Naive thymus-derived CD8-positive, alpha-beta T cell (primary cell): ENCODE measurements at places on chromosomes 5 and 9.
A peak's percentile ranks its signal among the peaks of the same experiment; 100 is the strongest.

DNA sequence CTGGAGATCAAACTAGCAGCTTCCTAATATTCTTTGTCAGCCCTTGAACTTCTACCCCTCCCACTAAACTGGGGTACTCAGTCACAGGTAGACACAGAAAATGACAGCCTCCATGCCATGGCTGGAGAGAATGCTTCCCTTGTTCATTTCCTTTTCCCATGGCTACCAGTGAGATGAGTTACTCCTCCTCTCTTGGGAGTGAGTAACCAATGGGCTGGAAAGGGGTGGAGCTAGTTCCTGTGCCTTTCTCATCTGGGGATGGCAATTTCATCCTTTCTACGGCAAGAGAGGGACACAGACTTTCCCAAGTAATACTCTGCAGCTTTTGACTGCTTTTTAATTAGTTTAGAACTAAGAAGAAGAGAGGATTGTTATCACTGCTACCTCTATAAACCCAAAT, 1045.6 kb upstream of the WWC1 start:
- no peaks in the 10 kb centered on the region for H3K27me3 ChIP-seq
- H3K36me3 ChIP-seq = peaks cover 6% of the 10 kb centered on the region
- H3K4me3 ChIP-seq = no peak overlapping the region
- H3K4me1 ChIP-seq = no peaks in the 10 kb centered on the region
- no peak for DNase-seq

- DNase-seq = no peak
- H3K36me3 ChIP-seq = peaks cover 16% of the 10 kb centered on the region
- H3K27ac ChIP-seq = no peak overlapping the region
- H3K4me1 ChIP-seq = peaks cover 29% of the 10 kb centered on the region
- H3K4me3 ChIP-seq = no peak overlapping the region
Measured at GRCh38 chr5:78405829-78406750, 45.7 kb downstream of the SCAMP1 start.

GRCh38 chr9:98886691-98887229, 56.9 kb upstream of the COL15A1 start:
- no peak overlapping the region for H3K4me3 ChIP-seq
- no peaks in the 10 kb centered on the region for H3K4me1 ChIP-seq
- H3K27me3 ChIP-seq = peaks cover 44% of the 10 kb centered on the region
- DNase-seq = no peak

DNA sequence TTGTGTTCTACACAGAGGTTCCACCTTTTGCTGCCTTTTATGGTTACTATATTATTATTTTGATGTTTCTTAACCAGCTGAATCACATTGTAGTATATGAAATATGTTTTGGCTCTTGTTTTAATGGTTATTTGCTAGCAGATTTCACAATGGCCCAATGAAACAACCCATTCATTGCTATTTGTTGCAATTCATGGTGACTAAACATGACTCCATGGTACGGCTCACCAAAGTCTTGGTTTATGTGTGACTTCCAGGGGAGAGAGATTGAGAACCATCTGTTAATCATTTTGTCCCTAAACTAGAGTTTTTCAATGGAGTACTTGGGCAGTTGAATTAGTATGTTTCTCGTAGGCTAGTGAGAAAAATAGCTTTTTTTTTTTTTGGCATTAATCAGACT, 108.4 kb downstream of the GHR start:
- no peak overlapping the region for H3K27ac ChIP-seq
- no peak overlapping the region for H3K4me3 ChIP-seq
- H3K27me3 ChIP-seq = peaks cover 3% of the 10 kb centered on the region
- no peaks in the 10 kb centered on the region for H3K4me1 ChIP-seq
- no peak for DNase-seq
- H3K36me3 ChIP-seq = no peaks in the 10 kb centered on the region

DNA sequence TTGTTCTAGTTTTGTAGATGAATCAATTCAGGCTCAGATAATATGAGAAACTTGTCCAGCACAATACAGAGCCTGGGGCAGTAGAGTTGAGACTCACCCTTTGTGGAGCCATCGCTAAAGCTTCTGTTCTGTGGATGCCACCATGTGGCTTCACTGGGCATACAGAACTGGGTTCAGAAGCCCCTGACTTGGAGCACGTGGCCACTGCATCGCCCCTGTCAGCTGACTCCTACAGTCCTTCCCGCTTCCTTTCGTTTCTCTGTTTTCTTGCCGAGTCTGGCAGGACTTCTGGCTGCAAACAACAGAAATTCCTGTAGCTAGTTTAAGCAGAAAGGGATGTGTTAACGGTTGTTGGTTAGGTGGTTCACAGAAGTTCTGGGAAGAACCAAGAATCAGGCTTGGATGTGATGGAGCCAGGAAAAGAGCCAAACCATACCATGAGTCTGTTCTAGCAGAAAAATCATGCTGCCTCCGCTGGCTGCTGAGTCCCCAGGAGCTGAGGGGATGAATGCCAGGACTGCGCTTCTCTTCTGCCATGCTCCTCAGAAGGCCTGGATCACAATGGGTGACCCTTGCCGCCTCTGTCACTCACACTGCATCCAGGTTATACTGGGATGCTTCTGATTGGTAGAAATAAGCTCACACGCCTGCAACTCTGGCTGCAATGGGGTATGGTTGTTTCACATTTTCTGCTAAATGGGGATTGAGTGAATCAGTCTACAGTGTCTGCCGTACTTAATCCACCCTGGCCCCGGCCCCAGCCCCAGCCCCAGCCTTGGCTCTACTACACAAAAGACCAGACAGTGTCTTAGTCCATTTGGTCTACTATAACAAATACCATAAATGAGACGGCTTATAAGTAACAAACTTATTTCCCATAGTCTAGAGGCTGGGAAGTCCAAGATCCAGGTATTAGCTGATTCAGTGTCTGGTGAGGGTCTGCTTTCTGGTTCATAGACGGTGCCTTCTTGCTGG, 262.5 kb downstream of the GOLPH3 start:
- no peak overlapping the region for H3K4me3 ChIP-seq
- no peaks in the 10 kb centered on the region for H3K27me3 ChIP-seq
- DNase-seq = no peak
- H3K4me1 ChIP-seq = peaks cover 20% of the 10 kb centered on the region
- no peak overlapping the region for H3K27ac ChIP-seq

GRCh38 chr5:139774980-139775661, 20.5 kb upstream of the PSD2 start:
- peaks cover 4% of the 10 kb centered on the region for H3K27me3 ChIP-seq
- peak; percentile 84 for DNase-seq
- no peak overlapping the region for H3K4me3 ChIP-seq
- peaks cover 3% of the 10 kb centered on the region for H3K4me1 ChIP-seq

GRCh38 chr9:69149321-69149807, 24.7 kb upstream of the TJP2 start:
- DNase-seq = no peak
- H3K27me3 ChIP-seq = no peaks in the 10 kb centered on the region
- no peak overlapping the region for H3K27ac ChIP-seq
- H3K36me3 ChIP-seq = peaks cover 10% of the 10 kb centered on the region

- no peak for DNase-seq
- H3K4me1 ChIP-seq = peaks cover 71% of the 10 kb centered on the region
- no peaks in the 10 kb centered on the region for H3K27me3 ChIP-seq
- H3K4me3 ChIP-seq = no peak overlapping the region
- peaks cover 14% of the 10 kb centered on the region for H3K36me3 ChIP-seq
Measured at GRCh38 chr9:89541798-89542197, 43.9 kb upstream of the SEMA4D start.

GRCh38 chr5:7518947-7519560, 123.1 kb downstream of the ADCY2 start:
- no peaks in the 10 kb centered on the region for H3K4me1 ChIP-seq
- peaks cover 1% of the 10 kb centered on the region for H3K27me3 ChIP-seq
- no peak for DNase-seq
- no peaks in the 10 kb centered on the region for H3K36me3 ChIP-seq
- H3K4me3 ChIP-seq = no peak overlapping the region

- no peak for DNase-seq
- no peak overlapping the region for H3K4me3 ChIP-seq
- no peak overlapping the region for H3K27ac ChIP-seq
- H3K4me1 ChIP-seq = no peaks in the 10 kb centered on the region
- peaks cover 4% of the 10 kb centered on the region for H3K36me3 ChIP-seq
Measured at GRCh38 chr5:115337882-115338281, 41.4 kb upstream of the CCDC112 start.

- H3K4me3 ChIP-seq = no peak overlapping the region
- peaks cover 10% of the 10 kb centered on the region for H3K27me3 ChIP-seq
- DNase-seq = no peak
- no peak overlapping the region for H3K27ac ChIP-seq
- no peaks in the 10 kb centered on the region for H3K36me3 ChIP-seq
Measured at GRCh38 chr5:14168144-14168792, 25.1 kb downstream of the TRIO start.

GRCh38 chr5:14438195-14438606, 143.4 kb upstream of the OTULINL start:
- H3K4me1 ChIP-seq = peaks cover 5% of the 10 kb centered on the region
- H3K27me3 ChIP-seq = no peaks in the 10 kb centered on the region
- no peak for DNase-seq
- no peak overlapping the region for H3K27ac ChIP-seq

DNA sequence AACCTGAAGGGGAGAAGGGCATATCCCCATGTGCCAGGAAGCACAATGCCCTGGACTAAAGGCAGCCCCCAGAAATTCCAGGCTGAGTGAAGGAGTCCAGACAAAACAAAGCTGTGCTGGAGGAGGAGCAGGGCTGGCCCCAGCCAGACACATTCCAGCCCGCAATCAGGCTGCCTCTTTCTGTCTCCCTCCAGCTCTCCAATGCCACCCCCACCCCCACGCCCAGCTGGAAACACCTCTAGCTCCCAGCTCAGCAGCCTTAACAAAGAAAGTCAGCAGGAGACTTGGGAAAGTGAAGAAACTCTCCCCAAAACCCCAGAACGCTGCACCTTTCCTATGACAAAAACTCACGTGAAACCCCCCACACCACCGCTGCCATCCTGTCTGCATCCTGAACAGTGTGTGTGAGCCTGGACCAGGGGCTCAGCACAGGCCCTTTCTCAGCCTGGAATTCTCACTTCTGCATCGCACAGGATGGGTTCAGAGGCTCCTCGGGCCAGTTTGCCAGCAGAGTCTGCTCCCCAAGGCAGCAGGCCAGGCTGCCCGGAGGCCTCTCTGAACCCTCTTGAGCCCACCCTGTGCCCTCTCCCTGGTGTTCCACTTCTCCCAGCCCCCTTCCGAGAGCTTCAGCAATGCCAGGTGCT, 96.2 kb upstream of the ICE1 start:
- no peak overlapping the region for H3K27ac ChIP-seq
- no peak for DNase-seq
- H3K27me3 ChIP-seq = no peaks in the 10 kb centered on the region
- peaks cover 8% of the 10 kb centered on the region for H3K36me3 ChIP-seq

GRCh38 chr9:130426883-130427282, 17.9 kb upstream of the ASS1 start:
- H3K36me3 ChIP-seq = no peaks in the 10 kb centered on the region
- no peak overlapping the region for H3K27ac ChIP-seq
- no peaks in the 10 kb centered on the region for H3K4me1 ChIP-seq
- no peak for DNase-seq

DNA sequence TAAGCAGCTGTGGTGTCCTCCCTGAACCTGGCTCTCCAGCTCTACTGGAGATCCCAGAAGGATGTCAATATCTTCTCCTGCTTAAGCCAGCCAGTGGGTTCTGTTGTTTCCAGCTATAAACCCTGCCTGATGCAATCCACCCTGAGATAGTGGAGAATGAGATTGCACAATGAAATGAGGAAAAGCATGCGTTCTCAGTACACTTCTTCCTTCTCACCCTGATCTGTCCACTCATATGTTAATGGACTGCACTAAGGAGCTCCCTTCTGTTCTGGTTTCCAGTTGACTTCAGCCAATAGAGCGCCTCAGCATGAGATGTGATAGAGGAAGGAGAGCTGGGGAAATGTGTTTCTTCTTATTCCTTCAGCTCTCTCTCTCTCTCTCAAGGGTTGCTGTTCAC, 40.0 kb upstream of the CDH6 start:
- H3K27ac ChIP-seq = no peak overlapping the region
- H3K4me3 ChIP-seq = no peak overlapping the region
- H3K4me1 ChIP-seq = no peaks in the 10 kb centered on the region

DNA sequence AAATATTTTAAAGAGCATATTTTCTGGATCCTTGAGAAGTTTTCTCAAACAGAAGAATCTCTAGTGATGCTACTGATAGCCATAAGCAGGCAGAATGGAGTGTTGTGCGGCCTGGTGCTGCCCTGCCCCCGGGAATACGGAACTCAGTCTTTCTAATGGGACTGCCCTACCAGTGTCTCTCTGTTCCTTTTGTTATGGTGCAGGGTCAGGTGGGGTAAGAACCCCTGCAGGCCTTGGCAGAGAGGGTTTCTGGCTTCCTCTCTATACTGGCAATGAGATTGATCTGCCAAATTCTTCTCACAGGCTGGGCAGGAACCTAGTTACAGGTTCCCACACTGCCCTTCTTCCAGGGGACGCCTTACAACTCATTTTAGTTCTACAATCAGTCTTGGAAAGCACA, 2.6 kb downstream of the IL5 start:
- no peak overlapping the region for H3K27ac ChIP-seq
- no peaks in the 10 kb centered on the region for H3K36me3 ChIP-seq
- peaks cover 3% of the 10 kb centered on the region for H3K27me3 ChIP-seq
- DNase-seq = no peak
- no peak overlapping the region for H3K4me3 ChIP-seq

- no peak overlapping the region for H3K27ac ChIP-seq
- no peak overlapping the region for H3K4me3 ChIP-seq
- H3K36me3 ChIP-seq = no peaks in the 10 kb centered on the region
- no peaks in the 10 kb centered on the region for H3K27me3 ChIP-seq
- DNase-seq = no peak
Measured at GRCh38 chr5:102937894-102938293, 182.0 kb downstream of the GIN1 start.

DNA sequence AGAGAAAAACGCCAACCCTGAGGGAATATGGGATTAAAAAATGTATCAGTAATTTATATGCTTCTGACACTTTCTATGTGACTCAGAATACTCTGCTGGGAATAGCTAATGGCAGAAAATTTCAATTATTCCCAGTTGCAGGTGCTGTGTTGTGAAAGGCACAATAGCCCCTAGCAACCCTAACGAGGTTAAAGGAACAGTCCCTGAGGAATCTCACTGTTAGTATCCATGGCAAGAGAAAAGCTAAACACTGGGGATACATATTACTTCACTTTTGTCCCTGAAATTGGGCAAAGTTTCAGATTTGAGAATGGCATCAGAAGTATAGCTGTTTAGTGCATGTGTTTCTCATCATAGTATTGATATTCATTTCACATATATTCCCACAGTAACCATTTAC, 555.0 kb downstream of the RAB3C start:
- H3K4me3 ChIP-seq = no peak overlapping the region
- H3K27me3 ChIP-seq = no peaks in the 10 kb centered on the region
- peaks cover 14% of the 10 kb centered on the region for H3K4me1 ChIP-seq
- H3K36me3 ChIP-seq = no peaks in the 10 kb centered on the region
- no peak for DNase-seq

DNA sequence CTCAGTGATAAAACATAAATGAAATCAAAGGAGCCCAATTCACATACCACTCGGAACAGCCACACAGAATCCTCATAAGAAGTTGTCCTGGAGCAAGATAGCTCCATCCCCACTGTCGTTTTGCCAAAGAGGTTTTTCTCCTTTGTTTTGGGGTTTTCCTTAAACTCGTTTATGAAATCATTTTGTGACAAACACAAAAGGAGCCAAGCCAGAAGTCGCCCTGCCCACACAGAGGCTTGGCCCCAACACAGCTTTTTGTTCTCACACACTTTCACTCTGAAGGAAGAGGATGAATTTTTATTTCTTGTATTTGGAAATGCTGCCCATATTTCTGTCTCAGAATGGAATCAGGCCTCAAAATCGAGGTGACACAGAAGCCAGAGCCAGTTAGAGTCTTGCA, 113.4 kb downstream of the HSD17B3 start:
- H3K27ac ChIP-seq = no peak overlapping the region
- H3K4me1 ChIP-seq = no peaks in the 10 kb centered on the region
- H3K27me3 ChIP-seq = peaks cover 24% of the 10 kb centered on the region
- DNase-seq = no peak
- no peaks in the 10 kb centered on the region for H3K36me3 ChIP-seq
- H3K4me3 ChIP-seq = no peak overlapping the region
